ENCODE measurements at places on chromosomes 4 and X. TPM values are rescaled to one million over a fixed set of nuclear protein-coding genes. Genes with fewer than 3 reads are reported as not detected.

DNA sequence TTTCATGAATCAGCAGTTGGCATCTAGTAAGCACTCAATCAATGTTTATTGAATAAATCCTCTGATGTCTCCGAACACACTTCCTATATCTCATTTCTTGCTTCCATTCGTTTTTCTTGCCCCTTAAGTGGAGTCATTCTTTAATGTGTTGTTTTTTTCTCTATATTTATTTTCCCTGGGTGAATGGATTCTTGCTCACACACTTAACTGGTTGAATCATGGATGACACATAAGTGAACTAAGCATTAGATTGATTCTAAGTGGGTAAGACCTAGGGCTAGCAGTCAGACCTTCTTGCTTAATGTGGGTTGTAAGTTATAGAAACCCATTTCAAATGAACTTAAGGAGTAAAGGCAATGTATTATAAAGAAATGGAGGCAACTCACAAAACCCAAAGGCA lies 111.1 kb downstream of the RTL3 start:
- no peak for DNase-seq

GRCh38 chr4:7191546-7192251 lies 639 bp upstream of the SORCS2 start:
- DNase-seq: no peak

Gene STAG2
- 78.4 TPM for total RNA-seq

- DNase-seq: peak; percentile 19
These were observed 133.3 kb upstream of the MBNL3 start for GRCh38 chrX:132622130-132622529.

Gene SOWAHD
- total RNA-seq: not detected

DNA sequence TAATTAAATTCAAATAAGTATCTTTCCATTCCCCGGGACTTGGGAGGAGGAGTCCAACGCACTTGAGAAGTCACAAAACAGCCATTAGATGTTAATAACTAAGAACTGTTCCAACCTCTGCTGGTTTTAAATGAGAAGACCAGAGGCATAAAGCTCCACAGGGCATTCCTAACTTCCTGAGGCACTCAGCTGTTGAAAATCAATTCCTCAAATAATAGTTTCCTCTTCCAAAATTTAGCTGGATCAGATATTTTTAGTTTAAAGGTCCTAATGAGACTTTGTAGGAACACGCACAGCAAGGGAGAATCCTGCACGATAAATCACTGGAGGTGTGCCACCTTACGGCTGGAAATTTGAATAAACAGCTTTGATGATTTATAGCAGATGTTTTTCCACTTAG lies 504.3 kb upstream of the ZFP42 start:
- DNase-seq: no peak

DNA sequence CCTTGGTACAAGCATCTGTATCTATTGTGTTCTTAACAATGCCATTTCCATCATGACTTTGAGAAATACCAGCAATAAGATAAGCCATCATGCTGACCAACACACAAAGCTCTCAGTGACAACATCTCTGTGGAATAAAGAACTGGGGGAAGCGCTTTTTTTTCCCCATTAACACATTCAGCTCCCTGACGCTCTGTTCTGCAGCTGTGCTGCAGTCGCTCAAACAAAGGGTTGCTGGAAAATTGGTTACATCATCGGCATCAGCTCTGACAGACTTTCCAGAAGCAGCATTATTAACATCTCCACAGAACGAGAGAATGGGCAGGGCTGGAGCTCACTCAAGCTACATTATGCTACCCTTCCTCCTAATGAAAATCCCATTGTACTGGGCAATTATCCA lies 39.9 kb downstream of the DCX start:
- DNase-seq: no peak

DNA sequence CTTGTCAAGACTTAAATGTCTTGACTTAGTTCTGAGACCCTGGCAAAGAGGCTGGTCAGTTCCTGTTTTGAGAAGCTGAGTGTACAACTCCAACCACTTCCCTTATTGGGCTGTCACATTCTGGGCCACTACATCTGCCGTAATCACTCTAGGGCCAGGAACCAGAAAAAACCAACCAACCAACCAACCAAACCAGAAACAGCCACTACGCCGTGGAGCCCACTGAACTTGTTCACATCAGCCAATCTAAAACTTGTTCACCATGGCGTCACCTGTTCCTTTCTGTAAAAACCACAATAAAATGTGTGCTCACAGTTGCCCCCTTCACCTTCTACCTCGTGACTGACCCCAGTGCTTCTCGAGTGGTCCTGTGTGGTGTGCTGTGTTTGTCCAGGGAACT lies 107.3 kb downstream of the JADE1 start:
- no peak for DNase-seq

DNA sequence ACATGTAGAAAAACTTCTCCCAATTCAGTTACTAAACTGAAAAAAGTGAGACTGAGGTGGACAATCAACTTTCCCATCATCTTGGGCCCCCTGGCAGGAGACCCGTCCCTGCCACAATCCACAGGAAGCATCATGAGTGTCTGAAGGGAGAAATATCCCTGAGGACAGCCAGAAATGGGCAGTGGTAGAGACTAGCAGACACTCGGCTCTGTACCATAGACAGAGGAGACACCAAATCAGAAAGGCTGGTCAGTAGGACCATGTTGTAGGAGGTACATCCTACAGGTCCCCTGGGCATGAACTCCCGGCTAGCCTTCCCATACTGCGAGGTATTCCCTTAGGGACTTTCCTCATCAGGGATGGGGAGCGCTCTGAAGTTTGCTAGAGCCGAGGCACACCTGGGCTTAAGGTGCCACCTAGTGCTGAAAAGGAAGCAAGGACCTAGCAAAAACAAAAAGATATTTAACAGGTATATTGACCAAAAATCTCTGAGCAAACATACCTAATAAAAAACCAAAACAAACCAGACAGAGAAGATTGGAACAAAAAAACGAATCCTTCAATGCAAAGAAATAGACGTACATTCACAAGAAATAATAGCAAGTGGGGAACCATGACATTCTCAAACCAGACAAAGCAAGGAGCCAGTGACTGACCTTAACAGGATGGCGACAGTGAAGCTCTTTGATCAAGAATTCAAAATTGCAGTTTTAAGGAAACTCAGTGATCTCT lies 55.6 kb downstream of the HAUS3 start:
- peak; percentile 30 for DNase-seq

Gene ASB9
- total RNA-seq: 2.9 TPM

DNA sequence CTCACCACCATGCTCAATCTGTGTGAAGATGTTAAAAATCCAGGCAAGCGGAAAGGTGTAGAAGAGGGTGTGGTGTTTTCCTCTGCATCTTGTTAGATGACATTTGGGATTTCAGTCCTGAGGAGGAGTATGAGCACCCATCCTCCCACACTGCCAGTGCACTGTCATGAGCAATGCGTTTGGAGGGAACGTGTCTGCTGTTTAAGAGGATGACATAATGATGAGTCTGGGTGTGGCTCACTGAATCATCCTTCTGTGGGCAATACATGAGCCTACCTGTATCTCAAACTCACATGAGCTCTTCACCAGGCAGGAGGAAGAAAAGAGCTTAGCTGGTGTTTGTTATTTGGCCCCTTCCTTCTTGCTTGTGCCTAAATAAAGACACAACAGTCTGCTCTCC lies 67.9 kb upstream of the ARX start:
- no peak for DNase-seq

- DNase-seq: peak; percentile 19
These were observed 1.7 kb upstream of the SPARCL1 start for GRCh38 chr4:87530868-87531267.

DNA sequence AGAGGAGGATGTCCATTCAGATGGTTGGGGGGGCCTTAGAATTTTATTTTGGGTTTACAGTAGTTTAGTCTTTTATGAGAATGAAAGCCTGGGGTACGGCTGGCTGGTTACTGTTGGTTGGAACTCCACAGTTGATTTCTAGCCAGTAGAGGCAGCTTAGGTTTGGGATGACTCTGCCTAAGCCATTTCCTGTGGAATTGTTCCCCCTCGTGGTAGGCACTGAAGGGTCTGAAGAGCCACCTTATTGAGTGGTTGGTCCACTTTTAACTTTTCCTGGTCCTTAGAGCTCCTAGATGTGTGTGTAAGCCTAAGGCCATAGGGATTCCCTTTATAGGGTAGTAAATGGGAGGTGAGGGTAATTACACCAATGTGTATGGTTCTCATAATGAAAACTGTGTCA lies 19.7 kb downstream of the SPIN3 start:
- peak; percentile 29 for DNase-seq

DNA sequence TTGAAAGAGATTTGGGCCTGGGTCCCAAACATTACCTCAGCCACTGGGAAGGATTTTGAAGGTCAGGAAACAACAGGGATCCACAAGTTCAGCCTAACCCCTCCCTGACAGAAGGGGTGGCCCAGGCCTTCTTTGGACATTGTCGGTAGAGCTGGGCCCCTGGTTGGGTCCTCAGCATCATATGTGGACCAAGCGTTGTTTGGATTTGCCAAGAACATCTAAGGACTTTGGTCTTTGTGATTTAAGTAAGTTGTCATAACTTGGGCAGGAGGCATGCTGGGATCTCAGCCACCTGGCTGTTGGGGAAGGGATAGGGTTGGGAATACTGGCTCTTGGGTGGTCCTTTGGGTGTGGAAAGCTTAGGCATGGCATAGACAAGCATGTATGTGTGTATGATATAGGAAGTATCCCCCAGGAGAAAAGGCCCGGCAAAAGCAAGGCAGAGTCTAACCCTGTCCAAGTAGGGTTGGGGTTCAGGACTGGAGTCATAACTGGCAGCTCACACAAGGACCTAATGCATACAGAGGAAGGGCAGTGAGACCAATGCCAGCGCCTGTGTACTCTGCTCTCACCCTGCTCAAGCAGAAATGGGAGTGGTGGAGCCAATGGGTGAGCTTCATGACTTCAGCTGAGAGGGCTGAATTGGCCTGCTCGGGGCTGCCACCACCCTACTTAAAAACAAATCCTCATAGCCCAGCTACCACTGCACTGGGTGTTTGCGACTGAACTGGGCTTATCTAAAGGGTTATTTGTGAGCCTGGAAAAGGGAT lies 102.8 kb downstream of the RTL5 start:
- DNase-seq: no peak

DNA sequence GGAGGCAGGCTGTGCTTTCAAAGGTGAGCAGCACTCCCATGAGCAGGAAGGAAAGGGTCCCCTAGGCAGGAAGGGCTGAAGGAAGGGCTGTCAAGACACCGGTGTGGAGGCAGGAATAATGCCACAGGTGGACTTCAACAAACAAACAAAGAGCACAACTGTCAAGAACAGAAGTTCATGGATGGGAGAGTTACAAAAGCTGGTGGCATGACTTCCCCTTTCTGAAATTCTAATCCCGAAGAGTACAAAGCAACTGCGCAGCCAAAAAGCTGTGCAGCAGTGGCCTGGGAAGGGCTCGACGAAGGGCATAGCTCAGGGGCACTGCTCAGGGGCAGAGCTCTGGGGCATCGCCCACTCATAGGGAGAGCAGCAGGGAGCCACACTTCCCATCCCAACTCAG lies 582.3 kb upstream of the DIPK2B start:
- DNase-seq: no peak

DNA sequence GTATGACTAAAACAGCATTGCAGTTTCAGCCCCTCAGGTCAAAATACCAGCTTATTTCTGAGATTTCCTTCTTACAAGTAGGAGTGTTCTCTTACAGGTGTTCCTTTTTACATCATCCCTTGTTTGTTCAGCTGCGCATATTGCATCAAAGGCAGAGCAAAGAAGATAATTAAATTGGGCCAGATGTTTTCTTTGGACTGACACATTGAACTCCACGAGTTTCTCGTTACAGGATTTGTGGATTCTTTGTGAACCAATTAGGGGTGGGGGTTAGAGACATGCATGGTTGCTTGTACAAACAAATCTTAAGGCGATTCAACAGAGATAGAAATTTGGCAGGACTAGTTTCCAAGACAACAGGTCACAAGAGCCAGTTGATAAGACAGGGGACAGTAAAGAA lies 95.7 kb downstream of the SPANXN4 start:
- DNase-seq: no peak

Gene MAML3
- total RNA-seq: 4.4 TPM

Gene CFP
- total RNA-seq: 0.13 TPM
